Caudate nucleus (tissue), 63 donors: ENCODE measurements at places on chromosomes 1 and 21.

GRCh38 chr1:117819301-117819700 lies 110.1 kb downstream of the GDAP2 start:
- DNase-seq, result no peak

- peak; percentile 28 for DNase-seq
These were observed 33.8 kb downstream of the DUSP10 start for GRCh38 chr1:221708076-221708571.

- DNase-seq, result no peak
These were observed 12.7 kb downstream of the BCAR3 start for GRCh38 chr1:93668951-93669350.

DNA sequence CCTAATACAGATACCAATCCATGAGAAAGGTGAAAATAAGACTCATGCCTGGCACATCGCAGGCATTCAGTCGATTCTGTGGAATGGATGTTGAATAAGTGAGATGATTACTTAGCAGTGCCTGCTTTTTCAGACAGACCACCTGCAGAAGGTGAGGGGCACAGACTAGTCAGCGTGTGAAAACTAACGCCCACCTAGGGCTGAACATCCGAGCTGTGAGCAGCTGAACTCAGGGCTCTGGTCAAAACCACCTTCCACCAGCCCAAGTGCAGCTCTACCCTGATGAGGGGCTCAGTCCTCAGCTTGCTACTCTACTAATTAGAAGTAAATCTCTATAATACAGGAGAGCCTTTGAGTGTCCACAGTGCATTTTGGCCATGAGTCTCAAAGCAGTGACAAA lies 32.5 kb downstream of the LMX1A start:
- DNase-seq, result no peak

DNA sequence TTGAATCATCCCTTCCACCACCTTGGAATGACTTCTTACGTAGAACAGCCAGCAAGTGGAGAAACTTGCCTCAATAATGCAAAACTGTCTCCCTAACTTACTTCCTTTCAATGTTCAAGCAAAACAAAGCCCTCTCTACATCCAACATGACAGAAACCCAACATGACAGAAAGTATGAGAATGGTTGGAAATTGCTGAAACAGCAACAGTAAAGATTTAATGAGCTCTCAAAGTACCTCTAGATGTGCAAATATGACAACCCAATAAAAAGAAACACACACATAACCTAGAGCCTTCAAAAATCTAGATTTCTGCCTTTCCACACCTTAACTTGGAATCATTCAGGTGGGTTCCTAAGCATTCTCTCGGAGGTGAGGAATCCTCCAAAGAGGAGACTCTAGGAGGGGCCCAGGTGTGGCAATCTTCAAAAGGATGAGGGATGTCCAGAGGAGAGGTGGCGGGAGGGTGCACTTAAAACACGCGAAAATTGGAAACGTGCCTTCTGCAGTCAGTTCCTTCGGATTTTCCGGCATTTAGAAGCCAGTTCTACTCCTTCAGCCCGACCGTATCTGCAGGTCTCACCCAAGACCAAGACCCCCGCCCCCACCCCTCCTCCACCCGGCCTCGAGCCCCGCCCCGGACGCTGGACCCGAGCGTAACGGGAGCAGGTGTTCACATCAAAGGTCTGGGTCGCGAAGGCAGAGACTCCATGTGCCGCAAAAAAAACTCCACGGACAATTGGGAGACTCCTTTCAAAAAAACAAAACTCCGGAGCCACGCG lies 996 bp upstream of the MGST3 start:
- DNase-seq, result no peak

GRCh38 chr1:201429736-201430501 lies 8.4 kb upstream of the TNNI1 start:
- no peak for DNase-seq

GRCh38 chr1:27357281-27358037 lies 9.3 kb downstream of the MAP3K6 start:
- no peak for DNase-seq

- no peak for DNase-seq
These were observed 203.1 kb downstream of the TRABD2B start for GRCh38 chr1:47794081-47794480.

DNA sequence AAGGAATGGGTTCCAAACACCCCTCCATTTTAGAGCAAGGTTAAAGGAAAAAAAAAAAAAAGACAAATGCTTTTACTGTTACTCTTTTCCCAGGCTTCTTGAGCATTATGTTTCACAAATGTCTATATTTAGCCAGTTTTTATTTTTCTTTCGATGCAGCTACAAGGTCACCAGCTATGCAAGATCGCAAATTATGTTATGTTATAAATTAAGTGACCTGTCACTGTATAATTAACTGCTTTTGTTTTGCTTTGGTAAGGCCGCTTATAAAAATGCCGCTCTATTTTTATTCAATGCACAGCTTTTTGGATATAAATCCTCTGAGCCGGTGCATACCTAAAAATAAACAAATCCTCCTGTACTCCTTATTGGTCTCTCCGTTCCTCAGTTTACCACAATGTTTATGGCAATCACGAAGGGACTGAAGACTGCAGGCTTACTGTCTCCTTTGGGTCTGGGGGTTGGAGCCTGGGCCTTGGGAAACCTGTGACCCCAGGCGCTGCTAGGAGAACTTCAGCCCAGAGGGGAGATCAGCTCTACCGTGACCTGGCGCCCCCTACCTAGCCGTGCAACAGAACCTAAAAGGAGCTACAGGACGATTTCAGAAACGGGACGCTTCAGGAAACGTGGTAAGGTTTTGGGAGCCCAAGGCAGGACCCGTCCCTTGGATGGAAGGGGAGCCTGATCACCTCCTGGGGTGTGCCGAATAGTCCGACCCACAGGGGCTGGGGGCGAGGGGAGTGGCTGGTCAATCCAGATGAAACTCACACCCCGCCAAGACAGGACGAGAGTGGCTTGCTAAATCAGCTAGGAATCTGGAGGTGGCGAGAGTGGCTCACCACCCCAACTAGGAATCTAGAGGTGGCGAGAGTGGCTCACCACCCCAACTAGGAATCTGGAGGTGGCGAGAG lies 101.2 kb upstream of the CD55 start:
- DNase-seq, result no peak

- no peak for DNase-seq
These were observed at the start of gene RIIAD1 for GRCh38 chr1:151720974-151721787. TSS of gene RIIAD1 (plus strand) at chr1:151721522. CDS start at chr1:151721537, 15 bp downstream.

- DNase-seq, result no peak
These were observed 1.5 kb upstream of the RALGPS2 start for GRCh38 chr1:178723546-178723945.

GRCh38 chr21:31382060-31382459 lies 38.0 kb upstream of the TIAM1 start:
- no peak for DNase-seq

DNA sequence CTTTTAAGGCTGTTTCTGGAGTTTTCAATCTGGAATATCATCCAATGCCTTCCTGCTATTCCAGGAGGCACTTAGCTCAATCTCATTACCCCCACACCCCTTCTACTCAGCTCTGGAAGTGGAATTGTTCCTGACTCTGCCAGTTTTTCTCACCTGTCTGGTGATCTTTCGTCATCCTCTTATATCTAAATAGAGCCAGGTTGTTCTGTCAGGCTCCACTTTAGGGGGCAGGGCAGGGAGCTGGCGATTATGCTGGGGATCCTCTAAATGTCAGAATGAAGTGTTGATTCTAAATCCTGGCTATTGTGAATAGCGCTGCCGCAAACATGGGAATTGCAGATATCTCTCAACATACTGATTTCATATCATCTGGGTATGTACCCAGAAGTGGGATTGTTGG lies 63.6 kb upstream of the ETV3 start:
- no peak for DNase-seq

- DNase-seq, result no peak
These were observed 116.5 kb upstream of the IRF2BP2 start for GRCh38 chr1:234726359-234726943.

GRCh38 chr21:25370311-25370744 lies 237.0 kb downstream of the MRPL39 start:
- DNase-seq, result no peak

- DNase-seq, result no peak
These were observed 2.3 kb downstream of the LMOD1 start for GRCh38 chr1:201944002-201944401.

GRCh38 chr1:96206451-96206850 lies 515.1 kb upstream of the PTBP2 start:
- DNase-seq, result no peak

DNA sequence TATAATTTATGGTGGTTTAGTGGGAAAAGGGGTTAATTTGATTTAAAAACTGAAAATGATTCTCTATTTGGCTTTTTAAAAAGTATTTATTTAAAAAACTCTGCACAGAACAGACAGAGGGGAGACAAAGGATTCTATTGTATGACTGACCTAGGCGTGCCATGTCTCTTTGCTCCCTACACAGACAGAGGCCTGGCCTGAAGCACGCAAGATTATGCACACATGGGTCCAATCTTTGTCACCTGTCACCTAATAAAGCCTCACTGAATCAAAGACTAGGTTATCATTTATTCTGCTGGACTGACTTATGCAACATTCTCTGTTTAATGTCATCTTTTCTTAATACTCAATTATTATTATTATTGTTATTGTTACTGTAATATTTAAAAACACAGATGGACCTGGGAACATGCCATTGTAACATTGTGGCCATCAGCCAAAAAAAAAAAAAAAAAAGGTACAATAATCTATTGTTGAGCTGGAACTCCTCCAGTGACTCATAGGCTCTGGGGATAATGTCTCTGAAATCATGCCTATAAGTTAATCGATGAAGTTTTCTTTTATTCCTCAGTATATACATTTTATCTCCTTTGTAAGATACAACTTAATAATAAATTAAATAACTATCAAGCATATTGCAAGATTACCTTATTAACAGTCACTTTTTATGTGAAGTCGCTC lies 112.1 kb downstream of the RUNX1 start:
- no peak for DNase-seq

DNA sequence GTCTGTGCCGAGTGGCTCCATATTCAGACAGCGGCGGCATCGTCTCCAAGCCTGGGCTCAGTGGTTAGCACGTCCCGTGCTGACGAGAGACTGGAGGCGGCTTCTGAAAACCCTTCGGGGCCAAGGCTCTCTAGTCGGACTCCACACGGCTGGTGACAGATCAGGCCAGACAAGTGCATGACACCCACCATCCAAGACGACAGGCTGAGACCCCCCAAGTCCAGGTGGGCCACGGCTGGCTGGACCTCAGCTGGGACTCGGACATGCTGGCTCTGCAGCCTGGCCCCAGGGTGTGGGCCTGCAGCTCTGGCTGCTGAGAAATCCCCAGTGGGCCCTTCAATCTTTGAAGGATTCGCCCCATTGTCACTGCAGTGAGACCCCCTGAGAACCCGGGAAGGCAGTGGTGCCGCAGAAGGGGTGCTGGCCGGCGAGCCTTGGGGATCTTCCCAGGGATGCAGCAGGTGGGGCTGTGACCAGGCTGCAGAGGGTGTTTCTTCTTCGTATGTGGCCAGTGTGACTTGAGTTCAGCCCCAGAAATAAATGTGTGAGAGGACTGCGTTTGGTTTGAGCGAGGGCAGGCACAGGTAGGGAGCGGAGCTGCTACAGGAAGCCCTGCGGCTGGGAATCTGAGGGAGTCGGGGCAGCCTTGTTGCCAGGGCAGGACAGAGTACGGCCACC lies 15.9 kb upstream of the SLC19A1 start:
- DNase-seq, result no peak

GRCh38 chr1:42955311-42956063 lies 3.2 kb downstream of the SLC2A1 start:
- DNase-seq, result no peak

- DNase-seq, result no peak
These were observed 21.7 kb downstream of the ARHGEF10L start for GRCh38 chr1:17561247-17561548.

GRCh38 chr1:50917138-50918137 lies 42.6 kb downstream of the FAF1 start:
- no peak for DNase-seq

GRCh38 chr1:6259491-6260362 lies 1.2 kb downstream of the GPR153 start:
- DNase-seq, result peak; percentile 11

- DNase-seq, result peak; percentile 38
These were observed 69.0 kb downstream of the SLC35A3 start for GRCh38 chr1:100038660-100039287.

DNA sequence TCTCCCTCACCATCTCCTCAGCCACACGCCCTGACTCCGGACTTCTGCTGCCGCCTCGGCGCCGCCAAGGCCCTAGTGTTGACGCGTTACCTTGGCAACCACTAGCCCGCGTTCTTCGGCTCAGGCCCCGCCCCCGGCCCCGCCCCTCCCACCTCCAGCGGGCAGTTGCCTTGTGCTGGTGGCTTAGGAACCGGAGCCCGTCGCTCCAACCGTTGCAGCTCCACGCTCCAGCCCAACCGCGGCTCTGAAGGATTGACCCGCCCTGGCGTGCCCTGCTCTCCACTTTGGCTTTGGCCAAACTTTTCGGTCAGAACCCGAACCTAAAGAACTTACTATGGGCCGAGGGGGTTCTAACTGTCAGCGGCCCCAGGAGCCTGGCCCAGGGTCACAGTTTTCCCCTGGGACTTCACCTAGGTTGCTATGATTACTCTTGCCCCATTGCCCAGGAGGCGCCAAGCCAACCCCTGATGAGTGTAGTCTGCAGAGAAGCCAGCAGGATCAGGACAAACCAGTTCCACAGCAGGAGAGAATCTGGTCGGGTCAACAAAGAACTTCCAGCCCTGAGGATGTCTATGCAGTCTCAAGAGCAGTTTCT lies at the start of gene CFAP45:
CFAP45 (minus strand) TSS at position 80 of the 595 bp plus-strand sequence; CDS start at position 13, 67 bp downstream.
- no peak for DNase-seq

- no peak for DNase-seq
These were observed 22.5 kb upstream of the SRP9 start for GRCh38 chr1:225754940-225755641.

GRCh38 chr1:42324398-42325013 lies 10.5 kb downstream of the FOXJ3 start:
- DNase-seq, result no peak

GRCh38 chr21:31446226-31446855 lies 102.3 kb upstream of the TIAM1 start:
- no peak for DNase-seq

- no peak for DNase-seq
These were observed 9.2 kb downstream of the ADPRS start for GRCh38 chr1:36097693-36098585.

GRCh38 chr21:44984792-44985440 lies 45.1 kb downstream of the SLX9 start:
- no peak for DNase-seq

DNA sequence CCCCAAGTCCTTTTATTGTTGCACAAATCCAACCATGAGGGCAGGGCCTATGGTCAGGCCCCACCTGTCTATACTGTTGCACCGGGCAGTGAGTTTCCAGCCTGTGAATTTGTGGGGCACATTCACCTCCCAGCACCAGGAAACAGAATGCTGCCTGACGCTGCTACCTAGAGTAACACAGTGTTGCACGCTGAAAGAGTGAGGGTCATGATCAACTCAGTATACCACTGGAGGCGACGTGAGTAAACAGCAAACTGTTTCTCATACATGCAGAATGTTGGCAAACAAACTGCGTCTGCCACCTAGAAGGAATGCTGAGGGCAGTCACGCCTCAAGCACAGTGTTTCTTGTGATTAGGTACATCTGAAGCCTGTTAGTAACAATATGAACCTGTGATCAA lies 13.4 kb upstream of the LRRC47 start:
- DNase-seq, result no peak

- no peak for DNase-seq
These were observed 25.1 kb downstream of the IARS2 start for GRCh38 chr1:220119043-220119512.

GRCh38 chr1:12359359-12360133 lies 129.7 kb downstream of the VPS13D start:
- no peak for DNase-seq

- peak; percentile 4 for DNase-seq
These were observed 12.5 kb upstream of the SARS1 start for GRCh38 chr1:109201123-109201703.
